RPMI7951 (cell line): ENCODE measurements at places on chromosomes 4 and X. TPM values are rescaled to one million over a fixed set of nuclear protein-coding genes. Genes with fewer than 3 reads are reported as not detected.

GRCh38 chr4:87444741-87445140 lies 22.4 kb downstream of the NUDT9 start:
- DNase-seq: no peak

DNA sequence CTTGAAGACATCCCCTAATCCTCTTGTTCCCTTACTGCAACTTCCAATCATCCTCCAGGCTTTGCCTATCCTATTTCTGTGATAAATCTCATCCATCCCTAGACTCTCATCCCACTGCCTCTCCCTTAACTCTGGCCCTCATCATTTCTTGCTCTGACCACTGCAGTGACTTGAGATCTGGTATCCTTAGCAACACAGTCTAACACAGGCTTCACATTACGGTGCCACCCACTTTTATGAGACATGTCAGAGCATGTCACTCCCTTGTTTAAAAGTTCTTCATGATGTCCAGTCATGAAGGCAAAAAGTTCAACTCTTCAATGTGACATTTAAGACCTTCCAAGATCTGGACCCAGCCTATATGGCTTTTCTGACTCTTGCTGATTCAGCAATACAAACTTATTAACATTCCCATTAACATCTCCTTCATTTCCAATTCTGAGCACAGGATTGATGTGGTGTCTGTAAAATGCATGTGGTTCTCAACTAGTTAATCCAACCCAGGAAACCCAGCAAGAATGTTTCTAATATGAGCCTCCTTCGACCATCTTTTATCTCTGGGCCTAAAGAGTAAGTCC lies 64.0 kb downstream of the OR13H1 start:
- no peak for DNase-seq

GRCh38 chrX:4932790-4933189 lies 1219.3 kb upstream of the PRKX start:
- no peak for DNase-seq

DNA sequence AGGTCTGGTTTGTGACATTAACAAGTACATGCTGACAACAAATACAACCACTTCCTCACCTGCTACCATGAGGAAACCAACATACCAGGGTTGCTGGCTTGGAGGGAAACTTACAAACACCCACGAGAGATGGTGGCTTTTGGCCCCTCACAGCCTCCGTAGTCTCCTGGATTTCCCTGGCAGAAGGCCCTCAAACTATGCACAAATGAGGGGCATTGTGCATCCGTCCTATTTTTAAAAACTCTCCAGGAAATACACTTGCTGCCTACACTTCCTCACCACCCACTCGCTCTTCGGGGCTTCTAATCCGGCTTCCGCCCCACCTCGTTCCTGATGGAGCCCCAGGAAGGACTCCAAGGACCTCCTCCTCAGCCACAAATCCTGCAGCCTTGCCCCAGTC lies 355.0 kb upstream of the GATB start:
- no peak for DNase-seq

GRCh38 chr4:55397520-55398321 lies 2.0 kb downstream of the TMEM165 start:
- peak; percentile 45 for DNase-seq

DNA sequence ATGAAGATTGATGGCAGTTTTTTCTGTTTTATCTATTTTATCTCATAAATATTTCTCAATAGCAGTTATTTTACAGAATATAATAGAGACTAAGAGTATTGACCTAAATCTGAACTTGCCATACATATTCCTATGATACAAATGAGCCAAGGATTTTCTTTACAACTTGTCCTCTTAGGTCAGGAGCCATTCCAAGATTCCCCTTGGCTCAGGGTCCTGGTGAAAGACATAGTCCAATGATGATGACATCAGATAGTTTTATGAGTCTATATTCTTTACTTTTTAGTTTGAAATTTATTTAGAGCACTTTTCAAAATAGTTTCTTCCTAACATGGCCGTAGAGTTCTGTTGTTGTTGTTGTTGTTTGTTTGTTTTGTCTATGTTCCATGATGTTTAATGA lies 869.1 kb upstream of the GRID2 start:
- DNase-seq: no peak

DNA sequence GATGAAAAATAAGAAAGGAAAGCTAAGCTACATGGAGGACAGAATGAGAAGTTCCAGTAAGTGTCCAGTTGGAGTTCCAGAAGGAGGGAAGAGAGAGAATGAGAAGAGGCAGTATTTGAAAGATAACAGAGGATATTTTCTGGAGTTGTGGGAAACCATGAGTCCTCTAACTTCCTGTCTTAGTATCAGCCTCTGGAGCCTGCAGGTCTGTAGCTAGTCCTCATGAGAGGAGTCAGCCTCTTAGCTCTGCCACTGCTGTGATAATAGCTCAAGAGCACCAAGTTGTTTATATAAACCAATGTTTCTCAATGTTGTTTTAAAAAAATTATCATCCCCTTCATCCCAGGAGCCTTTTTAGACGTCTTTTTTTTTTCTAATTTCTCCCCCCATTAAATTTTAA lies 2.4 kb upstream of the PLAC1 start:
- no peak for DNase-seq

- DNase-seq: no peak
Observed at GRCh38 chr4:155694100-155694785, 27.6 kb downstream of the GUCY1A1 start.

DNA sequence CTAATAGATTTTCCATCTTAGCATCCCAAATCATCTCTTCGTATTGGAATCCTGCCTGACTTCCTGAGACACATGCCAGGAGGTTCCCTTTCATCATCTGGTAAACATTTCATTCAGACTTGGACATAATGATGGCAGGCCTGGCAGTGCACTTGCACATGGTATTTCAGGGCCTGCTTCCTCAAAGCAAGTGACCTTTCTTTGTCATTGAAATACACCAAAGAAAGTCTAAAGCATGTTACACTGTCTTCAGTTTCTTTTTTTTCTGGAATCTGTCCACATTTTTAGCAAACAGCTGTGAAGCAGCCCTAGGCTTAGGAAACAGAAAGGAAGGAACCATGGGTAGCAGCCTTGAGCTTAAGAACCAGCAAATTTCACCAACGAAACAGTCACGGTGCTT lies 205.9 kb upstream of the VCX start:
- no peak for DNase-seq

GRCh38 chrX:152896450-152896849 lies 1.4 kb upstream of the ZNF185 start:
- peak; percentile 36 for DNase-seq

GRCh38 chr4:3527101-3527913 lies 4.9 kb downstream of the LRPAP1 start:
- DNase-seq: no peak

- DNase-seq: no peak
Observed at GRCh38 chr4:173134426-173134825, 34.2 kb upstream of the GALNT7 start.

DNA sequence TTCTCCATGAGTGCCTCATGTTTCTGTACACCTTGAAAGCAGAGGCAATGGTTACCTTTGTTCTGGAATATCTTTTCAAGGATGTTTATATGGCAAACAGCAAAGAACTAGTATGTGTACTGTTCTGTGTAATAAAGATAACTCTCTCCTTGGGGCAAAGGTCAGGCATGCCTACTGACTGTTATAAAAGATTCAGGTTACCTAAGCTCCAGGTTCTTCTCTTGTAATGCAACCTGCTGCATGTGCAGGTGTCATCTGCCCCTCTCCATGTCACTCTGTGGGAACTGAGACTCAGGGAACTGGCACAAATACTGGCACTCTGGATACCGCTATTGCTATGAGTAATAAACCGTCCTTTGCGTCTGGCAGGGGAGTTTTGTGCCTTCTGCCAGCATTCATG lies 5.4 kb upstream of the TRPC3 start:
- DNase-seq: no peak

DNA sequence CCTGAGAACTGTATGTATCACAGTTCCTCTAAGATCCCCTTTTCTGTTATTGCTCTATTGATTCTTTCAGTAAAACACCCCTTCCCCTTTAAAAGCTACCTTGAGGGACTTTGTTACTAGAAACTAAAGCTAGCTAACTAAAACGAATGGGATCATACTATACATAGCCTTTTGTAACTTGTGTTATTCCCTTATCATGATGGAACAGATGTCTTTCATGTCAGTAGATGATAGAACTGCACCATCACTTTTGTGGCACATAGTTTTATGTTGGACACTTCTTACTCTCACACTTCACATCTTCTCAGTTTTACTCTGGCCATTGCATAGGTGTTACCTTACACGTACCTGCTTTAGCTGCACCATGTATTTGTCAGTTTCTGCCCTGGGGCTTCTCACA lies 46.6 kb upstream of the PGRMC2 start:
- DNase-seq: no peak

GRCh38 chr4:150950657-150951288 lies 64.3 kb downstream of the LRBA start:
- DNase-seq: no peak

The EXOC1L gene
- total RNA-seq: not detected in 2 replicates

The EMCN gene
- 0.59 TPM in 1 of 2 replicates, not detected in the other for total RNA-seq

The CLDN22 gene
- not detected in 2 replicates for total RNA-seq

The SMR3B gene
- not detected in 2 replicates for total RNA-seq

The P2RY4 gene
- total RNA-seq: 0.24 TPM in 1 of 2 replicates, not detected in the other

The VCX3A gene
- total RNA-seq: not detected in 2 replicates

The L1CAM gene
- 49.5 and 58.9 TPM in 2 replicates for total RNA-seq
